ENCODE measurements at places on chromosomes 12 and 14.

- no peak for DNase-seq
These were observed 6.3 kb upstream of the EVL start for GRCh38 chr14:100058777-100059437.

DNA sequence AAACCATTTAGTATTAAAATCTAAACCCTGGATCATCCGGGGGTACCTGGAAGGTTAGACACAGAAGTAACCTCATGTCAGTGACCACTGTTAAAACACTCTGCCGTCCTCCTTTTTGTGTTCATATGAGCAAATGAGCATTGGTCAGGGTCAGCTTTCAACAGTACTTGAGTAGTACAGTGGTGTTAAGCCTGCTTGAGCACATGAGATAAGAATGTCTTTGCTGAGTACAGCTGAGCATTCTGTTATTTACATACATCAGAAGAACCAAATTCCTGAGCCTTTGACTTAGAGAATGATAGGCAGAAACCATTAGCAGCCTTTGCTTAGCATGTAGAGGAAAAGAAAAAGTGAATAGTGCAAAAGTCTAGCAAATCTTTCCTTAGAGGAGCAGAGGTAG lies 38.6 kb upstream of the LRTM2 start:
- DNase-seq: no peak

DNA sequence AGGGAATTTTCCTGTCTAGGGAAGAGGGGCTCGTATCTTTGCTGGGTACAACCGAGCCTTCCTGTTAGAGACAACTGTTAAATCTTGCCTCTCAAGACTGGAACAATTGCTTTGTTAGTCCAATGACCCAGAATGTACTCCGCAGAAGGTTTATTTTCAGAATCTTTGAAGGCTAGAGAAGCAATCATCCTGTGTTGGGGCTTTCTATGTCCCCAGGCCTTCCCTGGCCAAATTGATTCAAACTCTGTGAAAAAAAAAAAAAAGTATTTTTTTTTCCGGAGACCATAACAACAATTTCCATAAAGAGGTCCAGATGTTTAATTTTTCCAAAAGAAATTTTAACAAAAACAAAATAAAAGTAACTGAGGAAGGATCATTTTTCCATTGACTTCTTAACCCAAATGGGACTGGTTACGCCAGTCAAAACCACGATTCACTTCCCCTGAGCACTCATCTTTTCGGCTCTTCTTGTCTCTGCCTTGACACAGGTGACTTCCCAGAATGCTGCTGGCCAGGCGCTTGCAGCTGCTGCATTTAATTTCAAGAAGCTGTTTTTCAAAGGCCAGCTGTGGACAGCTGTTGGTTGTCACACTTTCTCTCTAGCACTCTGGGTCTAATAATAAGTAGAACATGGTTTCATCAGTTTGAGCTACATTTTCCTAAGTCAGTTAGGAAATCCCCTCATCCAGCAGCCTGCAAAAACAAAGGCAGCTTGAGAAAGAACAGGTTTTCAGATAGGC lies 81.6 kb upstream of the MANSC4 start:
- DNase-seq: no peak

- no peak for DNase-seq
These were observed 159.1 kb downstream of the ADGRD1 start for GRCh38 chr12:131112700-131113290.

GRCh38 chr14:22131749-22132476 lies 457.1 kb downstream of the DAD1 start:
- DNase-seq: peak; percentile 63

- DNase-seq: peak; percentile 69
These were observed 418 bp downstream of the AMN1 start for GRCh38 chr12:31728289-31728916.

DNA sequence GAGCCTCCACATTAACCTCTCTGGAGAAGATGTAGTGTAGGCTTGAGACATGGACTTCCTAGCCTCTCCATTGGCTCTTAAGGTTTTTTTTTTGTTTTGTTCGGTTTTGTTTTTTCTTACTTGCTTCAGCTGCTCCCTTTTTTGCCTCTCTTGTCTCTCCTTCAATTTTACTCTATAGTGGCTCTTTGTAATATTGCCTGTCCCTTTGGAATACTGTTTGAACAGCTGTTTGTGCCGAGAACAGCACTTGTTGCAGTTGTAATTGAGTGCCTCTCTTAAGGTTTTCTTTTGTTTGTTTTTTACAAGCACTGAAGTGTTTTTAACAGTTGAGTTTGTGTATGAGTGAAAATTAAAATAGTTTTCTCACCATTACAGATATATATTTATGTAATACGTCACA lies 567.7 kb downstream of the LRFN5 start:
- DNase-seq: no peak

GRCh38 chr14:90578283-90578985 lies 181.6 kb downstream of the CALM1 start:
- DNase-seq: no peak

GRCh38 chr14:24542346-24542936 lies 33.6 kb downstream of the CTSG start:
- no peak for DNase-seq

- DNase-seq: peak; percentile 68
These were observed 254.0 kb upstream of the USP15 start for GRCh38 chr12:62006076-62006732.

DNA sequence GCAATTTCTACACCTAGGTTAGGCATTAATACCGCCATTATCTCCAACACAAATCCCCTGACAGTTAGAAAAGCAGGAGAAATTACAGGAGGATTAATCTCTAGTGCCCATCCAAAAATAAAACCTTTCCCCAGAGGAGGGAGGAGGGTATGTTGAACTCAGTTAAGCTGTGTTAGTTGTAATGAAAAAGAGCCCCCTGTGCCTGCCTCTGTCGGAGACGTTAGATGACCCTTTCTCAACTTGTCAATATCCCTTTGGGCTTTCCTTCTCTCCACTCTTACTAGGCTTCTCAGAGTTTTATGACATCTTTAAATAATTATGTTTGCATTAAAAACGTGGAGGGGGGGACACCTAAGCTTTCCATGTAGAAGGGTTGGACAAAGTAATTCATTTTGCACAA lies 278.2 kb downstream of the PDZRN4 start:
- no peak for DNase-seq

- no peak for DNase-seq
These were observed 36.6 kb downstream of the RASSF8 start for GRCh38 chr12:25994901-25995625.

GRCh38 chr14:102057480-102058114 lies 29.2 kb downstream of the HSP90AA1 start:
- DNase-seq: no peak

DNA sequence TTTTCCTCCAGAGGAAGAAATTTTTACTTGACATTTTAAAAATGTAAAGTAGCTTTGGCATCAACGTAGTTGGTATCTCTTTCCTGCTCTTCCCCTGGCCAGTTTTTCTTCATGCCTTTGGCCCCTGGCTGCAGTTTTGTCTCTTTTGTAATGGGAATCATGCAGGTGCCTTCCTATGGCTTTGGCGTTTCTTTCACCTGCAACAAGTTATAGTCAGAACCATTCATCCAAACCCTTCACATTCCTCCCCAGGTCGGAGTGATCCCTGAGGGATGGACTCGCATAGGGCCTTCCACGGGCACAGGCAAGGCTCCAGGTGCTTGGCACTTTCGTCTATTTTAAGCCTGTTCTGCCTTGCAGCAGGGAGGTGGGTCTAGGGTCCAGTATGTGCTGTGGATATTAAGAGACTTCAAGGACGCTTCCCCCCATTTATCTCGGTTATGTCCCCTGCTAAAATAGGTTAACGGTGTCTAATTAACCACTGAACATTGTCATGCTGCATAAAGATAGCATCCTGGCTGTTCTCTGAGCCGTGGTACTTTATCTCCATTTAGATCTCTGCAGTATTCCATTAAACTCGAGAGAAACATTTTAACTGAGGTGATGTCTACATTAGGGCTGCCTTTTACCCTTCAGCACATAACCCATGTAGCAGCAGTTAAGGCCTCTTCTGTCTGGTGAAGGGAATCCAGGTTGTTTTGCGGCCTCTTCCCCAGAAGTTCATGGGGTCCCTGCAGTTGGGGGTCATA lies 66.3 kb downstream of the IFT43 start:
- DNase-seq: no peak

- no peak for DNase-seq
These were observed 224.0 kb upstream of the PDE3A start for GRCh38 chr12:20144341-20144740.

DNA sequence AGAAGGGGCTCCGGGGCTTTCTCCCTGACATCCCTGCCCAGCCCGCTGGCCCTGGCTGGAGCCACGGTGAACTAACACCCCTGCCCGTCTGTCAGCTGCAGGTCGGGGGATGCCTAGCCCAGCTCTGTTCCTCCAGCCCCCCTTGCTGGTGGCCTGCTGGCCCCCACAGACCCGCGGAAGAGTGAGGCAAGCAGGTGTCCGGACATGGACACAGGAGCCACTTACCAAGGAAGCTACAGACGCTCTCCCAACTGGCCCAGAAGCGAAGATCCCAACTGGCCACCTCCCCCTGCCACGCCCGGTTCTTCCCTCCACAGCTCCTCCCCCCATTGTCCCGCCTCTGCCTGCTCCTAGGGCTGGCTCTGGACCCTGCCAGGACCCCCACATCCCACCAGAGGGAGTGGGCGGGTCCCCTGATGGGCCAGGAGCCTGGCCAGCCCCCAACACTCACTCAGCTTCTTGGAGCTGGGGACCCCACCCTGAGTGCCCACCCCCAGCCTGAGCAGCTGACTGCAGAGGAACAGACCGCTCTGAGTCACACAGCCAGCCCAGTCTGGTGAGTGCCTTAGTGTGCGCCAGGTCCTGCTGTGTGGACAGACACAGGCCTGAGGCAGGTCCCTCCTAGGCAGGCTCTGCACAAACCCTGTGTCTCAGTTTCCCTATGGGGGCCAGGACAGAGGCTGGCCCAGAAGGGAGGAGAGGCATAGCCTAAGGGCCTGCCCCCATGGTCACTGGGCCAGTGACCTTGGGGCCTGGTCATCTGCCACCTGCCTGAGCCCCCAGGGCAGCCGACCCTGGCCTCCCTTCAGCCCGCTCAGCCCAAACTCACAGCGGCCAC lies 7.7 kb downstream of the AHNAK2 start:
- no peak for DNase-seq

All from erythroblast (primary cell).